GM12891 (cell line): ENCODE measurements at places on chromosomes 11 and 22.

GRCh38 chr11:112856591-112856990 is 104.6 kb upstream of the NCAM1 start:
- DNase-seq, result no peak

- no peak for DNase-seq
These were observed 18.8 kb upstream of the SYT13 start for GRCh38 chr11:45304992-45305335.

DNA sequence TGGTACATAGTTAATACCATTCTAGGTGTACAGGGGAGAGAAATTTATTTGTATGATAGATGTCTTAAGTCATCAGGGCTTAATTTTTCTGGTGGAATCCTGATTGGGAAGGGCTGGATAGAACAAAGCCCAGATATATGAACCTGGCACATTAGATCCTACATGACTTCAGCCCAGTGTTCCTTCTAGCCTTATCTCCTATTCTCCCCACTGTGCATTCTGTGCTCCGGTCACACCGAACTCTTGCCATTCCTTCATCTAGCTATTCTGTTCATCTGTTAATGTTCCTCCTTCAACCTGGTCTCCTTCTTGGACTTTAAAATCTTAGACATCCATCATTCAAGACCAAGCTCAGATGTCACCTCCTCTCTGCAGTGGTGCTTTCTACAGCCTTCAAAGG is 68.9 kb upstream of the EED start:
- no peak for DNase-seq

DNA sequence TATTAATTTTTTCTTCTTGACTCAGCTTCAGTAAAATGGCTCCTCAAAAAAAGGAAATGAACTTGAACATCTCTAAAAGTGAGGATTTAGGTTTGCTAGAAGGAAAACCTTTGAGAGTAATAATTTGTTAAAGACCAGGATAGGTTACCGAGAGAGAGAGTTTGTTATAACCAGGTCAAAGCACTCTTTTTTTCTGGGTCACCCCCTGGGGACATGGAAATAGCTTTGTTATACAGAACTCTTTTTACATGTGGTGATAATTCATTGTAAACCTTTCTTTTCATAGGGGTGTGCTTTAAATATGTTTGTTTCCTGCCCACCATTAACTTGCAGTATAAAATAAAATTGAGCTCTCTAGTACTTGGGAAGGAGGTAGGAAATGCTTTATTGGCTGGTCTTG is 47.7 kb downstream of the DNAJC24 start:
- no peak for DNase-seq

DNA sequence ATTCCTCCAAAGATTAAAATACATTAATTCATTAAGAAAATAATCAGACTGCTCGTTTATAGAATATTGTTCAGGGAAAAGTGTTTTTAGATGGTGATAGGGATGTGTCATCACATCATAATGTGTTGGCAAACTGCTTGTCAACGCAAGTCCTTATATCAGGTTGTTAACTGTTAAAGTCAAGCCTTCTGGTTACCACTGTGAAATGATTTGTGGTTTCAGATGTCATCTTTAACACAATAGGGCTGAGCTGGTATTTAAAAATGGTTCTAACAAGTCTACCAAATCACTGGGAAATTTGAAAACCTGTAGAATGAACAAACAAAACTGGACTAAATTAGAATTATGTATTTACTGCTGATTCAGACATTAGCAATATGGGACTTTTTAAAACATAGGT is 2.4 kb upstream of the MMP13 start:
- no peak for DNase-seq

GRCh38 chr11:118522571-118523072 is 4.7 kb upstream of the TTC36 start:
- DNase-seq, result no peak

DNA sequence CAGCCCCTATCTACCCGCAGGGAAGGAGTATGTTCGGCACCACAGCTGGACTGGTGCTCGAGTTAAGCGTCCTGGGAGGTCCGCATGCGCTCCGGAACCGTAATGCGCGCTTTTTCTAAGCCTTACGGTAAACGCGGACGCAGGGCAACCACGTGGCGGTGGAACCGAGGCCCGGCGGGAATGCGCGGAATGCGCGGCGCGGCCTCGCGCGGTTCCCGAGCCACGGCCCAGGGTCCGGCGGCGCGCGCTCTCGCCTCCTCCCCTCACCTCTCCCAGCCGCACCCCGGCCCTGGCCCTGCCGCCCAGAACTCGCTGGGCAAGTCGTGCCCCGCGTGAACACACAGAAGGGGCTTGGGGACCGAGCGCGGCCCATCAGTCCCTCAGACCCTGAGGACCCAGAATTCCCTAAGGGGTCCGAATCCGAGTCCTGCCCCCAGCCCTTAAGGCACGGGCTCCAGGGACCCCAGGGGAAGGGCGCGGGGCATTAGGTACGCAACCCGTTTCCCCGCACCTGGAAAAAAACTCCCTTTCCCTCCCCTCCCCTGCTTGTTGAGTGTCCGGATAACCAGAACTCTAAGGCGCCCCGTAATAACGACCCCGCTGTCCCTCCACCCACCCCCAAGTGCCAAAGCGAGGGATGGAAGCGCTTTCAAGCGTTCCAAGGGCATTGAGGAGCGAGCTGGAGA is 4.3 kb upstream of the CCND1 start:
- DNase-seq, result no peak

GRCh38 chr11:103870821-103871309 is 165.6 kb upstream of the DDI1 start:
- no peak for DNase-seq

GRCh38 chr22:25375683-25376082 is 156.2 kb downstream of the CRYBB2 start:
- no peak for DNase-seq

GRCh38 chr11:29756871-29757270 is 260.0 kb downstream of the KCNA4 start:
- DNase-seq, result no peak

GRCh38 chr11:73576185-73576614 is 21.7 kb downstream of the FAM168A start:
- DNase-seq, result no peak

DNA sequence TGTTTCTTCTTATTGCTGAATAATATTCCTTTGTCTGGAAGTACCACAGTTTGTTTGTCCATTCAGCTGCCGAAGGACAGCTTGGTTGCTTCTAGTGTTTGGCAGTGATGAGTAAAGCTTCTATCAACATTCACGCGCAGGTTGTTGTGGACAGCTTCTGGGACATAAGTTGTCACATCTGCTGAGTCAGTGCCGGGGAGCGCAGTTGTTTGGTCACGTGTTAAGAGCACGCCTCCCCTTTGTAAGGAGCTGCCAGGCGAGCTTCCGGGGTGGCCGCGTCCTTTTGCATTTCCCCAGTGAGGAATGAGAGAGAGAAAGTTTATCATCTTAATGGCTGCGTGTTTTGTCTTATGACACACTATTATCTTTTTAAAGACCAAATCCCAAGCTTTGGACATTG is 30.3 kb downstream of the SAMM50 start:
- no peak for DNase-seq

GRCh38 chr22:44360306-44360667 is 47.5 kb upstream of the SHISAL1 start:
- DNase-seq, result no peak

DNA sequence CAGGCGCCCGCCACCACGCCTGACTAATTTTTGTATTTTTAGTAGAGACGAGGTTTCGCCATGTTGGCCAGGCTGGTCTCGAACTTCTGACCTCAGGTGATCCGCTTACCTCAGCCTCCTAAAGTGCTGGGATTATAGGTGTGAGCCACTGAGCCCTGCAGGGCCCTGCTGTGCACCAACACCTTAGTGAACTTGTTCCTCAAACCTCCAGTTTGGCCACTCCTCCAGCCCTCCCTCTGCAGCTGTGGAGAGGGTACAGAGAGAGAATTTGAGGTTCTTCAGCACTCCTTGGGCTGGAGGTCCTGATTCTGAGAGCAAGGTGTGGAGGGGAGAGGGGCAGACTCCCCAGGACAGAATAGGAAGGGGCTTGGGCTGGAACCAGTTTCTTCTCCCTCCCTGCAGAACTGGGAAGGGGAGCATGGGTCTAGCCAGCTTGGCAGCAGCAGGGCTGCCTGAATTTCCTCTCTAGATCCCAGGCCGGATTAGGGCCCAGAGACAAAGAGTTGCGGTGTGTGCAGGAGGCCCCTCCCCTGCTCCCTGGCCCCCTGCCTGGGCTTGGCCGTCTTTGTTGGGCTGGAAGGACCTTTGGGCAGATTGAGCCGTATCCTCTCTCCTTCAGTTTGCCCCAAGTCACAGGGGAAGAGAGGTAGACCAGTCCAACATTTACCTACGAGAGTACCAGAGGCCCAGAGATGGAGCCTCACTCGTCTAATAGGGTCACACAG is 2.3 kb upstream of the PEX16 start:
- DNase-seq, result no peak

GRCh38 chr22:38238519-38239071 is 34.2 kb downstream of the TMEM184B start:
- no peak for DNase-seq

DNA sequence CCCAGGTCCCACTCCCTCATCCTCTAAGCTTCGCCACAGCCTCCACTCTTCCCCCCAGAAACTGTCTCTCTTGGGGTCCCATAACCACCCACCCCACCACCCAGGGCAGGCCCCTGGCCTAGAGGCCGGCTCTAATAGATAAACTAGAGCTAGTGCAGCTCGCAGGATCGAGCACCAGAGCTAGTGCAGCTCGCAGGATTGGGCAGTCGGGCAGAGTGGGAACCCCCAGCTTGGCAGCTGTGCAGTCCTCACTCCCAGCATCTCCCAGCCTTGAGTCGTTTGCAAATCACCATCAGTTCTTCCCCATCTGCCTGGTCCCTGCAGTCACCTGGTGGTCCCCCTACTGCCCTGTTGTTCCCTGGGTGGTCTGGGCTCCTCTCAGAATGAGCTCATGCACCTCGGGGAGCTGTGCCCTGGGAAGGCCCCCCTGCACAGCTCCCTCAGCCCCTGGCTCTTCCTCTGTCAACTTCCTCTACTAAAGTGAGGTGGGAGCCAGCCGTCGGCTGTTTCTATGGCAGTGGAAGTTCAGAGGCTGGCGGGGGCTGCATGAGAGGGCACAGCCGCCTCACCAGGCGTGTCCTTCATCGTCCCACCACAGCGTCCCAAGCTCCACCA is 15.5 kb upstream of the SHANK2 start:
- DNase-seq, result no peak

DNA sequence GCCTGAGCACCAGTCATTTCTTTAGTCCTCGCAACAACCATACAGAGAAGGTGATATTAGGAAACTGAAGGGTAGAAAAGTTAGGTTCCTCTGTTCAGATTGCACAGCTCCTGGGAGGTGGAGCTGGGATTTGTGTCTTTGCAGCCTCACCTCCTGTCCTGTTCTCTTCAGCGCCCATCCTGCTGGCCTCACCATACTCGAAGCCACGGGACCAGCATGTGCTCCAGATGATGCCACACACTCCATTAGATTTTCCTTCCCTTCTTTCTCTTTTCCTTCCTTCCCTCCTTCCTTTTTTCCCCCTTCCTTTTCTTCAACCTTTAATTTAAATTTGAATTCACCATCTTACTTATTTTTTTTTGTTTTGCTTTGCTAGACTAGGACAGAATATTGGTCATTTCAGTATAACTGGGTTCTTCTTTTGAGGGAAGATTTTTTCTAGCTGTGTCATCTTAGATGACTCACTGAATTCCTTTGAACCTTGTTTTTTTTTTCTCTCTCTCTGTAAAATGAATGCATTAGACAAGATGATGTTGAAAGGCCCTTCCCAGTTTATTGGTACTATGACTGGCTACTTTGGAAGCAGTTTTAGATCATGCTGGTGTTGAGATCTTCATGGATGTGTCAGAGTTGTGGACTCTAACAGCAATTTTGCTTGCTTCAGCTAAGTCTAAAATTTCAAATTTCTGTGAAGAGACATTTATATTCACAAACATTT is 662.5 kb upstream of the TENM4 start:
- DNase-seq, result no peak

DNA sequence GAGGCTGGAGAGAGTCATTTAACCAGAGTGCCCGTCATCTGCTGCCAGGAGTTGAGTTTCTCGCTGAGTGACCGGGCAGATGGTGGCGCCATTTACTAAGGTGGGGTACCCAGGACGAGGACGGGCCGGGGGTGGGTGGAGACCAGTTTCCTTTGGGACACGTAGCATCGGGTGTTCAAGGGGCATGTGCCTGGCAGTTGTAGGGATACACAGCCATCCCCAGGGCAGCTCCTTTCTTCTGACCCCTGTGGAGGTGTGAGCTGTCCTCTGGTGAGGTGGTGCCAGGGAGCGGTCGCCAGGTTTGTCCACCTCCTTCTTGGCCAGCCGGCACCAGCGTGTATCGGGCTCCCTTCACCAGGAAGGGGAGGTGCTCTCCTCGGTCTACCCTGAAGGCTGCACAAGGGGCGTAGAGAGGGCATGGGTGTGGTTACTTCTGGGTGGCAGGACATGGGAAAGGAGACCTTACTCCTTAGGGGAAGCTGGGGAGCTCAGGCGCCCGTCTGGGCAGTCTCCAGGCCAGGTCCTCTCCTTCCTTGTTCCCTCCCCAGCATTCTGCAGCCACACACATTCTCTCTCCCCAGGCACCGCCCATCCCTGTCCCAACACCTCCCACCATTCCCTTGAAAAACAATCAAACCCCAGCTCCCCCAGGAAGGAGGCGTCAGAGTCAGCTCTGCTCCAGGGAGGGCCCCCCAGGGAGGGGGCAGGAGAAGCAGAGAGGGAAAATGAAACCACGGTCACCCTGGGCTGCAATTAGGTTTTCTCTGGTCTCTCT is 10.3 kb upstream of the MB start:
- peak; percentile 25 for DNase-seq

- no peak for DNase-seq
These were observed 77.4 kb downstream of the MN1 start for GRCh38 chr22:27724157-27724556.

DNA sequence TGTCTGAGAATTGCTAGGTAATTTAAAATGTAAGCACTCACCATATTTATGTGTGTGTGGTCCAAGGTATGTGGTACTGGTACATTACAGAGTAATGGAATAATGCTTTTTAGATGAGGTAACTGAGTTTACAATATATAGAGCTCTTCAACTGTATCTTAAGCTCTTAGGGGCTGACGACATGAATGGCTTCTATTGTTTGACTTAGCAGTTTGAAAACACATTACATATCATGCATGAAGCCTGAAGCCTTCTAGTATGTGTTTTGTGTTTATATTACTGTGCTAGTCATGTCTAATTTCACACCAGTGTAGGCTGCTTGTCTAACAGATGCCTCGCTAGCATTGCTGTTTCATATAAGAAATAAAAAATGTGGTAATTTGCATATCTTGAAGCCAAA is 37.2 kb downstream of the GAS2 start:
- DNase-seq, result no peak

GRCh38 chr22:31229402-31230079 is 17.4 kb downstream of the LIMK2 start:
- DNase-seq, result no peak

- DNase-seq, result no peak
These were observed 109.1 kb downstream of the KCNQ1 start for GRCh38 chr11:2553886-2554285.

GRCh38 chr11:96715208-96715607 is 325.4 kb downstream of the JRKL start:
- DNase-seq, result no peak
